Cortex of kidney (tissue), 1 donor: ENCODE measurements at places on chromosomes 2 and 18.

GRCh38 chr2:37786191-37786698 lies 114.8 kb upstream of the CDC42EP3 start:
- no peak for DNase-seq

GRCh38 chr18:63315876-63316275 lies 3.7 kb downstream of the BCL2 start:
- no peak for DNase-seq

GRCh38 chr2:161332371-161332967 lies 24.2 kb downstream of the PSMD14 start:
- DNase-seq: no peak

- no peak for DNase-seq
Measured at GRCh38 chr2:68736086-68736485, 1.5 kb downstream of the ARHGAP25 start.

DNA sequence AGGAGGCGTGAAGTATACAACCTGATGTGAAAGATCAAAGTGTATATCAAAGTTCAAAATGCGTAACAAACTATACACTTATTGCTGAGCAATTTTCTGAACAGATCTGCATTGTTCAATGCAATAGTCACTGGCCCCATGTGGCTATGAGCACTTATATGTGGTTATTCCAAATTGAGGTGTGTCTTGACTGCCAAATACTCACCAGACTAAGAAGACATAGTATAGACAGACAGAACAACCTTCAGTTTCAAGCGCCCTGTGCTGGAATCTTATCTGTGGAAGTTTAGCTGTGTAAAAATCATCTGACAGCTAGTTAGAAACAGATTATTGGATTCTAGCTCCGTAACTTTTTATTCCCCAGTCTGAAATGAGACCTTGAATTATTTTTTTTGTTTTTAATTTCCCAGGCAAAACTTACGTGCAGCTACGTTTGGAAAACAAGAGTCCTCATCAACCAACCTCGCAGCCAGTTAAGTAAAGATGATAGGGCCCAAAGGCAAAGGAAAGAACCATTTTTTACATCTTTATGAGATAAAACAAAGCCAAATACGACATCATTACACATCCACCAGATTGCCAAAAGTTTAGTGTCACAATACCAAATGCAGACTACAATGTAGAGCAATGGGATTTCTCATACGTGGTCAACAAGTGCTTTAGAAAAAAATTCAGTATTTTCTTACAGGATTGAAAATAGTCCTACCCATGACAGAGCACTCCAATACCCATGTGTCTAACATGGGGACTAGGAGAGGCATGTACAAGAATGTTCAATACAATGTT lies 37.2 kb downstream of the MBOAT2 start:
- no peak for DNase-seq

DNA sequence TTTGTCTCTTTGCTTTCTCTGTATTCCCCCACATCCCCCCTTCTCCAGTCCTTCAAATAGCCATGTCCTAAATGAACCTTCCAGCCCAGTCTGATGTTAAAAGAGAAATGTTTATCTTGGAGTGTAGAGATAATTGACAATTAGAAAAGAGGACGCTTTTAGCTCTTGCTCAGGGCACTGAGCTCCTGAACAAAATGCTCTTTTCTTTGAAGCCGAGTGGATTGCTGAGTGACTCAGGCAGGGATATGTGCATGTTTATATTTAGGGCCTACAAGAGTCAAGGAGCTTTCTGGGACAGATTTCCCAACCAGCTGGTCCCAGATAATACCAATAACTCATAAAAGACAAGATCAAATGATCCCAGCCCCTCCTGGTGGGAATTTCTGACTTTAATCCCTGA lies 88.0 kb upstream of the SETBP1 start:
- no peak for DNase-seq
